Fibroblast of mammary gland (primary cell): ENCODE measurements at places on chromosomes 3 and 15.
A peak's percentile ranks its signal among the peaks of the same experiment; 100 is the strongest.

DNA sequence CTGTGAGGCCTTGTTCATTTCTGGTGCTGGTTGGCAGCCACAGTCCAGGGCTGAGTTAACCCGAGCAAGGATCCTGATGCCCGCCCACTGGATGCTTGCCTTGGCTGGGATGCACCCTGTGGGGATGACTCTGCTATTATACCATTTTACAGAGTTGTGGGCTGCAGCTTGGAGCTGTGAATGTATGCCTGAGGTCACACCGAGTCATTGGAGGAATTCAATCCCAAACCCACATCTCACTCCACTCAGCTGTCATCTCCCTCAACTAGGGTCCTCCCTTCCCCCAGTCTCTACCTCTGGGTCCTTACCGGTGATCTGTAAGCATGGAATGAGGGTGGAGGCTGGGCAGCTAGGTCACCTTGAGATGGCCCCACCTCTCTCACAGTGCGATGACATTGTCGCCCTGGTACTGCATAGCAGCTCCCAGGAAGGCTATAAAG, 22.1 kb downstream of the MAPKAPK3 start:
- peak; percentile 77 for DNase-seq

DNA sequence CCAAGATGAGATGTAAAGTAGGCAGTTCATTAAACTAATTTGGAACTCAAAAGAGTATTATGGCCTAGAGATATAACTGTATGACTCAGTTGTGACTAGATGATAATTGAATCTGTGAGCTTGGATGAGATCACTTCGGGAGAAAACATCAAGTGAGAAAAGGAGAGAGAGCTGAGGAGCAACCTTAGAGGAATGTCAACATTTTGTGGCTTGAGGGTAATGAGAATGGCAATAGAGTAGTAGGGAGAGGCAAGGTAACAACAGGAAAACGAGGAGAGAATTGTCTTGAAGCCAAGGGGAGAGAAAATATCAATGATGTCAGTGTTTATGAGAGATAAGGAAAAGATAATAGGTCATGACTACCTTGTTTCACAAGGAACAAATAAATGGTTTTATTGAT, 580.2 kb downstream of the NLGN1 start:
- DNase-seq, result peak; percentile 60

GRCh38 chr15:72844067-72844466, 60.5 kb upstream of the ADPGK start:
- no peak for DNase-seq

DNA sequence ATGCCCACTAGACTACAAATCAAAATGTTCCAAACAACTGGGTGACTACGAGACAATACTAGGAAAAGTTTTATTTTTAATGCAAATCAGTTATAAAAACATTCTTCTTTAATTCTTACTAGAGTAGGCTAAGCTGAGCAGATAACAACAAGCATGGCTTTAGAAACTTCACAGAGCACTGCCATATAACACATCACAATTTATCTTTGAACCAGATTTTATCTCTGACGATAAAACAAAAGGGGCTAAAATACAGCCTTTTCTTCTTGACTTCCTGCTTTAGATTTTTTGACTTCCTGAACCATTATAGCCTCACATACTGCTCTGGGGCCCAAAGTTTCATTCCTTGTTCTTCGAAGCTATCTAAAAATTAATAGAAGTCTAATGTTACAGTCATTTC, 25.9 kb downstream of the TBC1D2B start:
- no peak for DNase-seq
